ENCODE measurements at places on chromosomes 1 and 21. TPM values are rescaled to one million over a fixed set of nuclear protein-coding genes. Genes with fewer than 3 reads are reported as not detected.

Gene ZFP69B
- 3.0 TPM for total RNA-seq

Gene TMEM50A
- total RNA-seq: 154 TPM

Gene FCAMR
- not detected for total RNA-seq

Gene KRTAP12-2
- total RNA-seq: not detected

Gene CDC73
- total RNA-seq: 21.0 TPM

Gene TEDDM1
- not detected for total RNA-seq

Gene UBE2U
- not detected for total RNA-seq

Gene HMGCS2
- not detected for total RNA-seq

Gene MMP23B
- total RNA-seq: 1.8 TPM

Gene SPRR2G
- total RNA-seq: not detected

Gene MYBPHL
- total RNA-seq: not detected

Gene NBPF10
- 4.4 TPM for total RNA-seq

Gene TGFB2
- 5.7 TPM for total RNA-seq

Gene TRIM58
- 0.53 TPM for total RNA-seq

Gene PLCH2
- 3.2 TPM for total RNA-seq

Gene ABCA4
- 0.53 TPM for total RNA-seq

Gene SLC35F3
- total RNA-seq: not detected

Gene CD5L
- total RNA-seq: not detected

Gene POGK
- total RNA-seq: 17.0 TPM

Gene TMEM54
- 20.3 TPM for total RNA-seq

Gene SH2D1B
- total RNA-seq: not detected

Gene KIF17
- total RNA-seq: 0.19 TPM

Gene BRINP3
- total RNA-seq: not detected

Gene POU3F1
- not detected for total RNA-seq

Gene ARHGAP30
- total RNA-seq: under 0.01 TPM

Gene THEM5
- total RNA-seq: not detected

Gene LGR6
- total RNA-seq: not detected

Gene F13B
- not detected for total RNA-seq

Gene MYCL
- 0.12 TPM for total RNA-seq

Gene TNFRSF1B
- total RNA-seq: 6.7 TPM

Gene TFAP2E
- total RNA-seq: not detected

Gene TRAF3IP3
- not detected for total RNA-seq

Gene MAB21L3
- total RNA-seq: 0.06 TPM

Gene AKR7A3
- 0.50 TPM for total RNA-seq

Gene PDC
- total RNA-seq: 0.06 TPM

Gene PYHIN1
- not detected for total RNA-seq

Gene GPR25
- not detected for total RNA-seq

Gene KRTAP12-1
- not detected for total RNA-seq

Gene OR14K1
- total RNA-seq: not detected

Gene BNIPL
- total RNA-seq: 0.40 TPM
